NCI-H1092 (cell line): ENCODE measurements at places on chromosomes 4 and X.

DNA sequence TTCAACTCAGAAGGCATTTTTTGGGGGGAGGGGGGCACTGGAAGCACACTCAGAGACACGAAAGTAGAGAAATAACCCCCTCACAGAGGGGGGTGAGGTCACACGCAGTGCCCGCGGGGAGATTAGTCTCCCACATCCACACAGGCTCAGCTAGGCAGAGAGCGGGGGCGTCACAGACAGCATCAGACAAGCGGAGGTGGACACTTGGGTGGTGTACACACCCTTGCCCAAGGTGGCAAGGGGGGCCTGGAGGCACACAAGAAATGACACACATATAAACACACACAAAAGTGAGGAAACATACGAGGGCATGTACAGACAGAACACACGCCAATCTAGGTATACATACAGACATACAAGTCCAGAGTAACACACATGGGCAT lies 637 bp upstream of the SYN1 start:
- DNase-seq, result no peak

DNA sequence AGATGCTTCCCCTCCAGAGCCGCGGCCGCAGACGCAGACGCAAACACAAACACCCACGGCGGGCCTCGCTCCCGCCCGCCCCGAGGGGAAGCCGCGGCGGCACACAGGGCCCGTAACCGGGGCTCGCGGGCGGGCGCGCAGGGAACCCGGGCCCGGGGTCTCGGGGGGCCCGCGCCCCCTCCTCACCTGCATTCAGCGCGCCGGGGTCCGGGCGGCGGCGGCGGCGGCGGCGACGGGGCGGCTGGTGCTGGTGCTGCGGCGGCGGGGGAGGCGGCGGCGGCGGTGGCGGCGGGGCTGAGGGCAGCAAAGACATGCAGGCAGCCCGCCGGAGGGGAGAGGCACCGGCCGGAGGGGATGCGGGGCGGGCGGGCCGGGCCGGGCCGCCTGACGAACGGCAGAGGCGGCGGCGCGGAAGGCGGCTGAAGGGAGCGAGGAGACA lies 255 bp upstream of the CNOT6L start:
- DNase-seq, result no peak

GRCh38 chr4:95528388-95528948 lies 20.3 kb downstream of the UNC5C start:
- DNase-seq, result no peak

- DNase-seq, result no peak
Measured at GRCh38 chrX:69221239-69222102, 56.2 kb upstream of the PJA1 start.

DNA sequence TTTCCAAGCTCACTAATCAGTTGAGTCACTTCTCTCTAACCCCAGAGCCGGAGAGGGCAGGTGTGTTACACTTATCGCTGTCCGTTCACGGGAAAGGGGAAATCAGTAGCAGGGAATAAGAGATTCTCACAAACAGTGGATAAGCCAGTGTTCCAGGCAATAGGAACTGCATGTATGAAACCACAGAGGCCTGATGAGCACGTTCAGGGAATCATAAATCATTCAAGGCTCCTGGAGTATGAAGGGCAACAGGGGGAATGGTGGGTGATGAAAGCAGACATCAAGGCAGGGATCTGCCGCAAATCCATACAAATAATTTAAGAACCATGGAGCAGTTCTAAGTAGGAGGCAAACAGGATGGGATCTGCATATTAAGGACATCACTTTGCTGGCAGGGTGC lies 59.1 kb upstream of the ADGRG2 start:
- DNase-seq, result no peak

DNA sequence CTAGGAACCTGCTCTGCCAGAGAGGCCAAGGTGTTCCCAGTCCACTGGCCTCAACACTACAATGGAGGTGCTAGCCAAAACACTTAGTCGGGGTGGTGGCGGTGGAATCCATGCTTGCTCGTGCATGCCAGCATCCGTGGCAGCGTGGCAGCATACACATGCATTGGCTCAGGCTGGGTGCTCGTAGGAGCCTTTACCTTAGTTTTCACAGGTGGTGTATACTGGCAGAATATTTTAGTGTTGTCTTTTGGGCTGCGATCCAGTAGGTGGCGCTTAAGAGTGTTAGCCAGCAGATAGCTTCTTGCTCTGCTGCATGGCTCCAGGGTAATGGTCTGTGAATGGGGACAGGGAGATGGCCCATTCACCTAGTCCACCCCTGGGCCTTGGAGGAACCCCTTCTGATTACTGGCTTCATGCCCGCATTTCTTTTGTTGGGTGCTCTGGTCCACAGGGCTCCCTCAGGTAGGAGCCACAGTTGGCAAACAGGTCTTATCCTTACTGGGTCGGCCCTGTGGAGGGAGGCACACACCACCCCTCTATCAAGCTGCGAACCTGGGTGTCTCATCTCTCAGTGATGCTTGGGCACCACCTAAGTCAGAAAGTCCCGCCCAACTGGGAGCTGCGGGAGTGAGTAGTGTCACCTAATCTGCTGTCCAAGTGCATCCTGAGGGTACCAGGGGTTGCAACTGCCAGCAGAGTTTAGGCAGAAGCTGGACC lies 40.0 kb downstream of the RIPPLY1 start:
- DNase-seq, result no peak

- DNase-seq, result no peak
Measured at GRCh38 chr4:121726642-121727268, 30.0 kb upstream of the ANXA5 start.

GRCh38 chr4:183621875-183622274 lies 37.1 kb downstream of the RWDD4 start:
- DNase-seq, result no peak

GRCh38 chr4:8141935-8142334 lies 16.7 kb downstream of the ABLIM2 start:
- no peak for DNase-seq

DNA sequence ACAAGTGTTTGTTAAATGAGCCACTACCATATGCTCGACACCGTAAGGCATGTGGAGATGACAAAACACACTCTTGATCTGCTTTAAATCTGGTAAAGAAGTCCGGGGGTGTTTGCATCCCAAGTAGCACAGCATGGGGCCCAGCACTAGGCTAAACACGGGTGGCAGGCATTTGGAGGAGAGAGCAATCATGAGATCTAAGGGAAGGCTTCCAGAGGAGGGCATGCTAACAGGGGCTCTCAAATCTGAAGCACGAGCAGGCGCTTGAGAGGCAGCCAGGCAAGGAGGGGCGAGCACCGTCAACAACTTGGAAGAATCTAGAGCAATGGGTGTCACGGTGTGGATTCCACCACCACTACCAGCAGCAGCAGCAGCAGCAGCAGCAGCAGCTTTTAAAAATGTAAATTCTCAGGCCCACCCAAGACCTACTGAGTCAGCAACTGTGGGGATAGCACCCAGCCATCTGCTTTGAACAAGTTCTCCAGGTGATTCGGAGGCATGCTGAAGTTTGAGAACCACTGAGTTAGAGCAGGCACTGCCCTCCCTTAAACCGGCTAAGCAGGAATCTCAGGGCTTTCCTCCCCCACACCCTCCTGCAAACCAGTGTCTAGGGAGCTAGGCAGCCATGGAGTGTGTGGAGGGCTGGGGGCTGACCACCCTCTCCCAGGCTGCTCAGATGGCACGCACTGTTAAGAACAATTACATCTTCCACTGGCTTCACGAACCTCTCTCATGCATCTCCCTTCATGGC lies 70.2 kb upstream of the MAP3K15 start:
- DNase-seq, result no peak

DNA sequence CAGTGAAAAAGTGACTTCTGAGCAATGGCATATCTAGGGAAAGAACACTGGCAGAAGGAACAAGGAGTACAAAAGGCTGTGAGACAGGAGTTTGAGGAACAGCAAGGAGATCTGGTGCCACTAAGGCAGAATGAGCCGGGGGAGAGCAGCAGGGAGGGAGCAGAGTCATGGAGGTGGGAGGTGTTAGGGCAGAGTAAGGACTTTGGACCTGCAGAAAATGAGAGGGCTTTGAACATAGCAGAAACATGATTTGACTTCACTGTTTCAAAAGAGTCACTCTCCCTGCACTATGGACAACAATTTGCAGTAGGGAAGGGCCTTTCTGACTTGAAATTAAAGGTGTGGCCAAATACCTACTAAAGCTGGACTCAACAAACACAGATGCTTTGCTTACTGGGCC lies 356.2 kb downstream of the ADGRL3 start:
- DNase-seq, result no peak

- DNase-seq, result no peak
Measured at GRCh38 chr4:74410272-74410671, 34.7 kb upstream of the AREG start.

- no peak for DNase-seq
Measured at GRCh38 chr4:138775489-138775888, 240.1 kb upstream of the NOCT start.

DNA sequence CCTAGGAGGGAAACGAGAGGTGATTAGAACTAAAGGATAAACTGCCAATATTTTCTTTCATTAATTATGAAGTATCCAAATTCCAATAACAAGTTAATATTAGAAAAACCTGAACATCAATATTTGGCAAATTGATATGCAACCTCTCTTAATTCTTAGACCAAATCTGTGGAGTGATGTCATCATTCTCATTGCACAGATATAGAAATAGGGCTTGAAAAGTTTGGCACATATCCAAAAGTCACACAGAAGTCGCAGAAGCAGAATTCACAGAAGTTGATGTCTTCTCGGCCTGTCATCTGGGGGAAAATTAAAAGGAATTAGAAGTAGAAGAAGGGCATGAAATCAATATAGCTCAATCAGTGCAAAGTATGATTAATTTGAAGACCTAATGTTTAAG lies 36.9 kb downstream of the ENPEP start:
- DNase-seq, result no peak

- no peak for DNase-seq
Measured at GRCh38 chrX:119870626-119871131, 854 bp downstream of the RNF113A start.

GRCh38 chr4:8468746-8469535 lies 28.4 kb downstream of the TRMT44 start:
- no peak for DNase-seq

GRCh38 chr4:38174801-38175200 lies 214.6 kb downstream of the PTTG2 start:
- no peak for DNase-seq

DNA sequence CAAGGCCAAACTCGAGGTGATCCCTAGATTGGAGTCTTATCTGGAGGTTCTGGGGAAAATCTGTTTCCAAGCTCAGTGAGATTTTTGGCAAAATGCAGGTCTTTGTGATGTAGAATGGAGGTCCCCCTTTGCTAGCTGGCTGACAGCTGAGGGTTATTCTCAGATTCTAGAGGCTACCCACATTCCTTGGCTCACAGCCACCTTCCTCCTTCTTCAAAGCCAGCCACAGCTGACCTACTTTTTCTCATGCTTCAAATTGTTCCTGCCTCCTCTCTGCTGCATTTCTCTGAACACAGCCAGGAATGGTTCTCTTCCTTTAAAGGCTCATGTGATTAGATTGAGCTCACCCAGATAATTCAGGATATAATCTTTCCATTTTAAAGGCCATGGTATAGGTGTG lies 86.9 kb downstream of the VCX3A start:
- no peak for DNase-seq

GRCh38 chr4:70747874-70748273 lies 26.1 kb downstream of the RUFY3 start:
- no peak for DNase-seq

GRCh38 chr4:141686146-141686775 lies 49.9 kb downstream of the IL15 start:
- DNase-seq, result peak; percentile 3

- DNase-seq, result no peak
Measured at GRCh38 chr4:156295676-156296195, 342.1 kb upstream of the CTSO start.

DNA sequence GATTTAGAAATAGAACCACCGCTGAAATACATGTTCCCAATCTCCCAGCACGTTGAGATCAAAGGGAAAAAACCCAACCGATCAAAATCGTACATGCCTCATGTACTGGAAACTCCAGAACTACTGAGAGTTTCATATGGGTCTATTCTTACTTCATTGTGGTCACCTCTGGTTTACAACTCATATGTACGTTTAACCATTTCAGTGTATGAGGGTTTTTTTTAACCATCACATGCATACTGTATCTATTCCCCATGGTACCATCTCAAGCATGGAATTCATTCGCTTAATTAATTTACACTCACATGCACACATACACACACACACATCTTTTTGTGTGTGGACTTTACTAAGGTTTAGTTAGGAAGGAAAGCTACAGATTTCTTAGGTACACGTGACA lies 46.0 kb upstream of the CLNK start:
- no peak for DNase-seq

DNA sequence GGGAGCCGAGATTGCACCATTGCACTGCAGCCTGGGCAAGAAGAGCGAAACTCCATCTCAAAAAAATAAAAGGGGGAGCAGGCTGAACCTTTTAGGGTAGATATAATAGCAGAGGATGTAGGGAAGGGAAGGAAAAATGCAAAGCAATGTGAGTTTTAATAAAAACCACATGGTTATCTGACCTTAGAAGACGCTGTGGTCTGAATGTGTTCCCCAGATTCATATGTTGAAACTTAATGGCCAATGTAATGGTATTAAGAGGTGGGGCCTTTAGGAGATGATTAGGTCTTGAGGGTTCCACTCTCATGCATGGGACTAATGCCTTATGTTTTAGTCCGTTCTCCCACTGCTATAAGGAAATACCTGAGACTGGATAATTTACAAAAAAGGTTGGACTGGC lies 114.1 kb upstream of the STX18 start:
- DNase-seq, result no peak

DNA sequence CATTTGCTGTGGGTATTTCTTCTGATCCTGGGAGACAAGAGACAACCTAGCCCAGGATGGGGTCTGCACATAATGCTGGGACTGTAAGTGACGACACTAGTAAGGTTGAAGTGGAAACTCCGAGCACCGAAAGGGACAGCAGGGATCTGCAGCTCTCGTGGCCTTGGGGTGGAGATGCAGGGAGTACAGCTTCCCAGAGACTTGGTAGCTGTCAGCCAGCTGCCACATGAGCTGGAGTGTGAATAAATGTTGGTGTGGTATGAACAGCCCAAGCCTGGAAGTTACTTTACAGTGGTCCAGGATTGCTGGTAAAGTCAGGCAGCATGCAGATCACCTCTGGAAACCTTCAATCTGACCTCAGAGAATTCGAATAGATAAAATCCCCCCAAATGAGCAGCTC lies 97.6 kb downstream of the FAM193A start:
- DNase-seq, result no peak

DNA sequence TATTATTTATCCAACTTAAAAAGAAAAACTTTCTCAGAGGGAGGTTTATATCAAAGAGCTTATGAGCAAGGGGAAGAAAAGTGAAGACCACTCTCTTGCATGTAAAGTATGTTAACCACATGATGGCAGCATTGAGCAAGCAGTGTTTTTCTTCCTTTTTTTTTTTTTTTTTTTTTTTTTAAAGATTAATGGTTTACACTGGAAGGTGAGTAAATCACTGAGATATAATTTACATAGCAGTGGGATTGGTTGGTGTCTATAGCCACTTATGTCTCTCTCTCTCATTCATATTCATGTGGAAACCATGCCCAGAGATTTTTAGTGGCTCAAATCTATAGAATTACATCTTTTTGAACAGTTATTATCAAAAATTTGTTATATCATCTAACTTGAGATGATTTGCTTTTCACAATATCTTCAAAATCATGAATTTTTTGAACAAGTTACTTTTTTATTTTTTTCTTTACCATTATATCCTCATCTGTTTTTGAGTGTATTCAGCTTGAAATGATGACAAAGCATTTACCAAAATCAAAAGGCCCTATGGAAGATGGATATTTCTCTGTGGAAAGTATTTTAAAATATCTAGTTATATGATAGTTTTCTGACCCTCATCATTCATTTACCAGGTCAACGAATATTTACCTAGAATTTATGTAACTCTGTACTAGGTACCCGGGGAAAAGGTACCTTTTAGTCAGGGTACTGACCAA lies 31.6 kb downstream of the MTHFD2L start:
- DNase-seq, result peak; percentile 0
